ENCODE measurements at places on chromosomes 1 and 21.

DNA sequence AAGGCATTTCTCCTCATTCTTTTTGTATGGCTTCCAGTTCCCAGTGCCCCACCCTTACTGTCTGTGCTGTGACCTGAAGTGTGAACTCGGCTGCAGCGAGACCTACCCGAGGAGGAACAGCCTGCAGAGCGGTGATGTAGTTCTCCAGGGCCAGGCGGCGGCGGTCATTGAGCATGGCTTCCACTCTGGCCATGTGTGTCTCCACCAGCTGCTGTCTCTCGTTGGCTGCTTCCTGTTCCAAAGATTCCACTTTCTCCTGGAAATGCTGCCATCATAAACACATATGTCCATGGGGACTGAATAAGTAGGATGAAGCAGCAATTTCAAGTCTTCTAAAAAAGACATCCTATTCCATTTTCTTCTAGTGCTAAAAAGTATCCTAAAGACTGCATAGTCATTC, 195.6 kb downstream of the APP start:
- DNase-seq: no peak

GRCh38 chr1:7576946-7577657, 194.0 kb upstream of the VAMP3 start:
- DNase-seq: no peak

DNA sequence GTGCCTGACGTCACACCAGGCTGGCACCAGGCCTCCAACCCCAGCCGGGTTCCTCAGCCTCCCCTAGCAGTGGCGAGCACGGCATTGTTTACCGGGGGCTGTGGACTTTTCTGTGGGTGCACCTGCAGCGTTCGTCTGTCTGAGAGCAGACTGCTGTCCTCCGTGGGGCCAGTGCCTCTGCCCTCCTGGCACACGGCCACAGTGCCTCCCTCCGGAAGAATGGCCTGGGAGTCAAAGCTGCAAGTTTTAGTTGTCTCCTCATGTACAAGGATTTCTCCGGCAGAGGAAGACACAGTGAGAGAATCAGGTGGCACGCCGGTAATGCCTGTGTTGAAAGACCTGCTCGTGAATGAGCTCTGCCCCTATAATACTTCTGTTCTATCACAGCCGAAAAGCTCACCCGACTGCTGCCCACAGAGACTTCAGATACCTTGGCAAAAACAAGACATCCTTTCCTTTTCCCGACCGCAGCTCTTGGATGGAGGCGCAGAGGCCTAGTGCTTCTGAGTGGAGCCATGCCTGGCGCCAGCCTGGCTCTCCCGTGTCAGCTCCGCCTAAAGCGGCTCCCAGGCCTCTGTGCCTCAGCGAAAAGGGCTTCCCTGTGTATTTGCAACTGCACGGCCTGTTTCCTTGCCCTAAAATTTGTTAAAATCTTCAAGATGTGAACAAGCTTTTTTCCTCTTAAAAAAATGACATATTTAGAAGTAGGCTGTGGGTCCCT, 71.4 kb downstream of the AGPAT3 start:
- no peak for DNase-seq

DNA sequence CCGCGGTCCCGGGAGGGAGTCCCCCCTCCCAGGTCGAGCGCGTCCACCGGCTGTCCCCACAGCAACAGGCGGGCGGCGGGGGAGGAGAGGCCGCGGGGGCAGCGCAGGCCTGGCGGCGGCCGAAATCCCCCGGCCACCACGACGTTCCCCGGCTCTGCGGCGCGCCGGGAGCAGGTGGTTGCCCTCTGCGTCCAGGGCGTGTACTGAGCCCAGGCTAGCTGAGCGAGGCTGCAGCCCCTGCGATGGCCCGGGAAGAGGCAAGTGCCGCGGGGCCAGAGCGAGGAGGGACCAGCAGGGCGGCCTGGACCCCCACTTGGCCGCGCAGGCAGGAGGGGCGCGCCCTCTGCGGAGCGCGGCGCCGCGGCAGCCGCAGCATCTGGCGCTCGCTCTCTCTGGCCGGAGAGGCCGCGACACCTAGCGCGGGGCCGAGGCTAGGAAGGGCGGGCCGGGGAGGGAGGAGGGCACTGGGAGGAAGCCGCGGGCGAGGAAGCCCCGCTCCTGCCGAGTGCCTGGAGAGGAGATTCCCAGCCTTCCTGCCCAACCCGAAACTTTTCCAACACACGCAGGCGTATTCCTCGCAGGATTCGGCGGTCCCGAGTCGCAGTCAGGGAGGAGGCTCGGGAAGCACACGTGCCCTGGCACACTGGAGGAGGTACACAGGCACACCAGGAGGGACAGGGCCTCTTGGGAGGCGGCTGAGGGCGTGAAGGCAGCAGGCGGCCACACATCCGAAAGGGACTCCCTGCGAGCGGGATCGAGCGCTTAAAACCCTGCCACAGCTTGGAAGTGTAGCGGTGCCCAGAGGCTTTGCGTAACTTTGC, 4.9 kb upstream of the PROX1 start:
- no peak for DNase-seq

DNA sequence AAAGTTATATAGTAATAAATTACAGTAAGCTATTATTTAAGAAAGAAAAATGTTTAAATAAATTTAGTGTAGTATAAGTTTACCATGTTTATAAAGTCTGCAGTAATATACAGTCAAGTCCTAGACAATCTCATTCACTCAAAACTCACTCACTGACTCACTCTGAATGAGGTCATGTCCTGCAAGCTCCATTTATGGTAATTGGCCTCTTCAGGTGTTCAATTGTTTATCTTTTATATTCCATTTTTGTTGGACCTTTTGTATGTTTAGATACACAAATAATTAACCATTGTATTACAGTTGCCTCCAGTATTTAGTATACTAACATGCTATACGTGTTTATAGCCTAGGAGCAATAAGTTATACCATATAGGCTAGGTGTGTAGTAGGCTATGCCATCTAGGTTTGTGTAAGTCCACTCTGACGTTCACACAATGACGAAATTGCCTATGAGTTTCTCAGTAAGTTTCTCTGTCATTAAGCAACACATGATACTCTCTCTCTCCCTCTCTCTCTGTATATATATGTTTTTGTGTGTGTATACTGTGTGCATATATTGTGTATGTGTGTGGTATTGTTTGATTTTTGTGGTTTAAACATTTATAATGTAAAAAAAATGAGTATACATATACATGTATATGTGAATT, 161.2 kb downstream of the NCAM2 start:
- no peak for DNase-seq

- no peak for DNase-seq
Observed at GRCh38 chr1:119956306-119956705, 60.0 kb upstream of the ADAM30 start.

DNA sequence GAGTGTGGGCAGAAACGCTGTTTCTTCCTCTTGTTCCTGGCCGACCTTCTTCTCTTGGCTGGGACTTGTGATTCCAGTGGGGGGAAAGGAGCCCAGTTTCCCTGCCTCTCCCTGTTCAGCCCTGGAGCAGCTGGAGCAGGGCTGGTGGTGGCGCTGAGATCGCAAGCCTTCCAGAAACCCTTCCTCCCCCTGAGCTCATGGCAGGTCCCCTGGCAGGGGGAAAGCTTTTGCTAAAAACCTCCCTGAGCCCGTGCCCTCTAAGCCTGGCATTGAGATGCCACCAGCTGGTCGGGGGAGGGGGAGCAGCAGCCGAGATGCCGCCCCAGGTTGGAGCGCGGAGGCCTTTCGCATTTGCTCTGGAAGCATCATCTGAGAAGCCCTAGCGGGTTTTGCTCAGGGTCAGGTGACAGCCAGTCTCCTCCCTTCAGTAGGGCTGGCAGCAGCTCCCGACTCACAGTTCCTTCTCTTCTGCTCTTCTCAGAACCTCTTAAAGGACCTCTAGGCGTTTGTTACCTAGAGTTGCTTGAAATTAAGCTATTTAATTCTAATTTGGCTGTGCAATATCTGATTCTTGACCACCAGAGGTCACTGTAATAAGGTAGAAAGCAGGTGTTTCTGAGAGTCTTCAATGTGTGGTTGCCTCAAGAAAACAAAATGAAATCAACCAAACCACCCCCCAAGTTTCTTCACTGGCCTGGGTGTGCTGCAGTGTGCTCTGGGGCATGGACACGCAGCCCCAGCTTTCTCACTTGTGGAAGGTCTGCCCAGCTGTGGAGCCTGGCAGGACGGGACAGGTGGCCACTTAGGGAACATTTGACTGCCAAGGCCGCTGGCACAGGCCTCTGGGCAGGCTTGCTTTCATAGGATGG, 257.3 kb downstream of the CAMTA1 start:
- no peak for DNase-seq

- DNase-seq: no peak
Observed at GRCh38 chr1:66916320-66916719, 8.3 kb downstream of the DNAI4 start.

DNA sequence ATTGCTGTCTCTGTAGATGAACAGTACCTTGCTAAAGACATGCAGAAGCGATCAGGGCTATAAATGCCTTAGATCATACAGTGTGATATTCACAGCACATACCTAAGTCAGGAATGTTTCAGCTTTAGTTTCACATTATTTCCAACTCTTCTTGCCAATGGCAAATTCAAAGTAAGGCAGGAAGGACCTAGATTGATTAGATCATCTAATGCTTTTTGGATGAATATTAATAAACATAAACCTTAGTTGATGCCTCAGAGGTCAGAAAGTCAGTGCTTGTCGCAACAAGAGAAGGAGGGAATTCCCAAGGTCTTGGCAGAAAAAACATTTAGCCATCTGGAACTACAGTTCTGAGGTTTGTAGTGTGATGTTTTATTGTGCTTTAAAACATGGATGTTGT, 122.3 kb downstream of the TNFSF18 start:
- DNase-seq: no peak

GRCh38 chr21:34202553-34203372, 129.4 kb downstream of the MRPS6 start:
- no peak for DNase-seq

DNA sequence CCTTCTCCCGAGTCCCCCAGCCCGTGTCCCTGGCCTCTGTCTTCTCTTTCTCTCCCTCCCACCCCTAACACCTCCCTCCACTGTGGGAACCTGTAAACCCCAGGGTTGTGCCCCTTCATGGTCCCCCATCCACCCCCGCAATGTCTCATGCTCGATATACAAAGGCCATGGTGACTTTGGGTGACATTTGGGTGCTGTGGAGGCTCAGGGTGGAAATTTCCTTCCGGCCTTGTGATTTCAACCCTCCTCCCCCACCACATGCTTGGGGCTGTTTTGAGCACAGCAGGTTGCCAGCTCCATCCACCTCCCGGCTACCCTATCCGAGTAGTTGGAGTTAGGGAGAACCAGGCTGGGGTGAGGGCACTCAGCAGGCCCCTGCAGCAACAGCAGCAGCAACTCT, 25.7 kb upstream of the VPS13D start:
- DNase-seq: no peak

GRCh38 chr21:36188081-36188681, 31.6 kb downstream of the DOP1B start:
- DNase-seq: no peak

GRCh38 chr1:23966973-23967493, 7.4 kb downstream of the PNRC2 start:
- DNase-seq: no peak

GRCh38 chr21:45611939-45612664, 31.4 kb upstream of the PCBP3 start:
- DNase-seq: no peak

- no peak for DNase-seq
Observed at GRCh38 chr1:56416495-56416894, 162.9 kb downstream of the PLPP3 start.

DNA sequence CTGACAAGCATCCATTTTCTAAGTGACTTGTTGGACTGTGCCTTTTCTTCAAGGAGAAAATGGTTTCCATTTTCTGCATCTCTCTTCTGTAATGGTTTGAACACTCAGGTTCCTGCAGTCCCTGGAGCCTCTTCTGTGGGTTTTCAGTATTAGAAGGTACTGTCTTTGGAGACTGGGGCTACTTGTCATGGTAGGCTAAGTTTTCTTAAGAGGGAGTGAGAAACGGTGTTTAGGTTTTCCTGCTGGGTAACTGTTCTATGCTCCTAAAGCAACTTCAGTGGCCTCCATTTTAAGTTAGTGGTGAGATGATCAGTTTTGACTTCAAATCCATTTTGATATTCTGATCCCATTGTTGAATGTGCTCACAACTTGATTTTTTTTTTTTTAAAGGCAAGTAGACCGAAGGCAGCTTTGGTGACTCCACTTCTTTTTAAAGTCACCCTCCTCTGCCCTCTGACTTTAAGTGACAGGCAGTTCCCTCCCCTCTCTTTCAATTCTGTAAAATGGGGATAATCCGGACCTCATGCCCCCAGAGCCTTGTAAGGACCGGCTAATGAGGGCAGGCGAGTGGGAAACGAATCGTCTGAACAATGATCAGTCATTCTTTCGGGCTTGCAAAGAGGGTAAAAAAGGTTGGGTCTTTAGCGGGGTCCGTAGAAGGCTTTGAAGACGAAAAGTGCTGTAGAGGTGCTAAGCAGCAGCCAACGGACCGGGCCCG, 1.0 kb upstream of the ARID1A start:
- no peak for DNase-seq

Measured in stimulated activated CD8-positive, alpha-beta memory T cell treated with anti-CD3 and anti-CD28 coated beads, Interleukin-4, amount 100 ng/mL, for 1 hour (primary cell).